ENCODE measurements at places on chromosomes 3 and 15. TPM values are rescaled to one million over a fixed set of nuclear protein-coding genes. Genes with fewer than 3 reads are reported as not detected.

DNA sequence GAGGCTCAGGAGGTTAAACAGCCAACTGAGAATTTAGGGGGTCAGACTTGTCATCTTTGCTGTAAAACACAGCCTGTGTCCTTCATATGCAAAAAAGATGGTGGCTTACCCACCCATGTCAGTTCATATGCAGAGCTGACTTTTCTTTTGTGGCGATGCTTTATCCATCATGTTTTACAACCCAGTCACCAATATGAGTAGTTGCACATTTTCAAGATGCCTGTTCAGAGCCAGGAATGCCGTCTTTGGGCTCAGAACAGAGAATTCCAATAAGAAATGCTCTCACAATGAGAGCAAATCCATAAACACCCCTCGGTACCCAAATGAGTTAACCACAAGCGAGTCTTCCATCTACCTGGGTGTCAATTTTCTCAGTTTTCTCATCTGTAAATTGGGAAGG lies 83.6 kb downstream of the TIGIT start:
- DNase-seq, result no peak

GRCh38 chr3:151630938-151631441 lies 102.7 kb upstream of the AADACL2 start:
- DNase-seq, result no peak

Gene GOLGA6L7
- not detected for total RNA-seq

- no peak for DNase-seq
These were observed 13.6 kb upstream of the ZNF774 start for GRCh38 chr15:90338532-90338931.

GRCh38 chr15:36136049-36136448 lies 443.4 kb upstream of the CDIN1 start:
- no peak for DNase-seq

Gene GRM7
- 0.51 TPM for total RNA-seq

DNA sequence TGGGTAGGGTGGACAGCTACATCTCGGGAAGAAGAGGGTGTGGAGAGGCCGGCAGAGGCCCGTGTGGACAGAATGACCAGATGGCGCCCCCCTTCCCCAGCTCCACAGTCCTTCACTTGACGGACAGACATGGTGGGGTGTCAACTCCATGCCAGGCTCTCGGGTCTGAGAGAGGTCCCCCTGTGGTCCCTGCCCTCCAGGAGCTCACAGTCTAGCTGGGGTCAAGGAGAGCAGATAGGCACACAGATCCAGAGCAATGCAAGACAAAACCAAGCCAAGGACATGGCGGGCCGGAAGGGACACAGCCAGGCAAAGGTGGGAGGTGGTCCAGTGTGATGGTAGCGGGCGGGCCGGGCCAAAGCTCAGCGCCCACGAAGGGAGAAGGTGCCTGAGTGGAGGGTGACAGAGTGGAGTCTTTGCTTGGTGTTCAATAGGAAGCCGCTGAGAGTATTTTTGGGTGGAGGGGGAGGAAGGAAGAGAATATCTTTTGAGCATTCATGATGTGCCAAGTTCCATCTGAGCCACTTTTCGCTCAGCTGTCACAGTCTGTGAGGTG lies 72.1 kb upstream of the SEC13 start:
- no peak for DNase-seq

GRCh38 chr15:31349233-31350141 lies 22.9 kb downstream of the KLF13 start:
- no peak for DNase-seq

Gene MFN1
- 88.6 TPM for total RNA-seq

Gene VEPH1
- total RNA-seq, result not detected

GRCh38 chr15:39543651-39544050 lies 37.2 kb upstream of the THBS1 start:
- DNase-seq, result no peak

All from uterus (tissue), 4 donors.